ENCODE measurements at places on chromosomes 1 and 21.

DNA sequence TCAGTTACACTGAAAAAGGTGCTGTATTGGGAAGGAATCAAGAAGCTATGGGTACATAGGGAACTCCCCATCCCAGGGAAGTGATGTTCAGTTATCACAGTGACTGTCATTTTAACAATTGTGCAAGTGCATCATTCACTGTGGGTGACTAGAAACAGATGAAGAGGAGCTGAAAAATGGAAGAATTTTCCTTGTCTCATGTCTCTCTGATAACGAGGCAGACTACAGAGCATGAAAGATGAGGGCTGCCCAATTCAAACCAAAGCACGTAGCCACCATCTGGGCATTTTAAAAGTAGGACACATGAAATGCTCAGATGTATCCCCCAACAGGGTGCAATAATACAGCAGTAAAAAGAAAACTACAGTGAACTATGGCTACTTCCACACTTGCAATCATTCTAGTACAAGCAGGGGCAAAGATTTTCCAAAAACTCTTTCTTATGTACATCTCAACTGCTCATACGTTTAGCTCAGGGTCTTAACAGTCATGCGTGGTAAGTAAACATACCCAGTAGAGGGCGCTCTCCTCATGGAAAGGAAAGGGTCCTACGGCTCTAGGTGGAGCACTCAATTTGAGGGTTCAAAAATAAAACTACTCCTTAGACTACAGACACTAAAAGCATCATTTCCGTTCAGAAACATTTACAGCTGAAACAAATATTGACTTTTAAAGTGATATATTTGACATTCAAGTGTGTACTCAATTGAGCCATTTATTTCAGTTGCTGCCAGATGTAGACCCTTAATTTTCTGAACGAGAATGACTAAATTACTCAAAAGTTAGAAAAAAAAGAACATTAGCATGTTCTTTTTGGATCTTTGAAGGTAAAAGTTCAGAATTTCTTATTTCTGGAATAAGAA lies 143.2 kb downstream of the KCTD3 start:
- DNase-seq, result peak; percentile 59

DNA sequence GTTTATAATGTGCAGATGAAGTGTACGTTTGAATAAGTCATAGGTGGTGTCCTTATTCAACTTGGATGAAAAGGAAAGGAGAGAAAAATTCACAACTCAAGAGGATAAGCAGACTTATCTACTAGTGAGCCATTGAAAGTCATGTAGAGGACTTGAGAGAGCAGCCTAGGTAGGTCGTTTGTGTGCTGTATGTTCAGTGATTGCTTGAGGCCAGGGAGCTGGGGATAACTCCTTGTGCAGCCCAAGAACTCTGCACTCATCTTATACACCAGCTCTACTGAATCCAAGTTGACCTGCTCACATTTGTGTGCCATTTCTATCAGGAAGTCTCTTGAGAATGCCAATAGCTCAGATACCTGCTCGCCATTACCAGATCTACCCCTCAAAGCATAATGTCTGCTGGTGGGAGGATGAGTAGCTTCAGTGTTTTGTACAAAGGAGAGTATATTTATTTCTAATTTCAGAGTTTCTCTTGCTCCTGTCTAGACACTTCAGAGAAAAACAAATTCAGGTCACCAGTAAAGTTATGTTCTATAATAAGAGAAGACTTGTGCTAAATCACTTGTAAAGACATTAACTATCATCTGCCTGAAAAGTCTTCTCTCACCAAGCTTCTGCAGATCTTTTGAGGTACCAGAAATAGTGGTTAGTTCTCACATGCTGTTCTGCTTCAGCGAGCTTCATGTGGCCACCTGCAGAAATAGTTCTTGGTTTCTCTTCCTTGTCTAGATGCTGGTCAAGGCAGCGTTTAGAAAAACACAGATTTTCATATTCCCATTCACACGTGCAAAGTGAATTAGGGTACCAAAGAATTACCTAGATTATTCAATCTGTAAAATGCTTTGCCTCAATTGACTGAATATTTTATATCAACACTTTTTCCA lies 10.8 kb downstream of the S1PR1 start:
- DNase-seq, result no peak

- no peak for DNase-seq
Observed at GRCh38 chr1:223706077-223706973, 6.0 kb upstream of the CAPN2 start.

DNA sequence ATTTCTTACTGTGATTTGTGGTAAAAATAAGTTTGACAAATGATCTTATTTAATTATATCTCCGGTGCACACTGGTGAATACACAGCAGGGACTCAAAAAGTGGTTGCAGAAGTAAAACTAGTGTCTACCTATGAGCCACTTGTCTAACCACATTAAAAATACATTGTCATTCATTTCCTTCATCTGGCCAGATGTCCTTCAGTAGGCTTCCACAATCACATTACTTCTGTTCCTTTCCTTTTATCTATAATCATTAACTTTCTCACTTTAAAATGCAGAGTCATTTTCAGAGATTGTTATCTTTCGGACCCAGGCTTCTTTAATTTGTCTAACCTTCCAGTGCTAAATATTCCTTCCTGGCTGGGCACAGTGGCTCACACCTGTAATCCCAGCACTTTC lies 3.0 kb downstream of the RBBP5 start:
- DNase-seq, result no peak

GRCh38 chr1:64084451-64084850 lies 119.0 kb upstream of the UBE2U start:
- DNase-seq, result no peak

DNA sequence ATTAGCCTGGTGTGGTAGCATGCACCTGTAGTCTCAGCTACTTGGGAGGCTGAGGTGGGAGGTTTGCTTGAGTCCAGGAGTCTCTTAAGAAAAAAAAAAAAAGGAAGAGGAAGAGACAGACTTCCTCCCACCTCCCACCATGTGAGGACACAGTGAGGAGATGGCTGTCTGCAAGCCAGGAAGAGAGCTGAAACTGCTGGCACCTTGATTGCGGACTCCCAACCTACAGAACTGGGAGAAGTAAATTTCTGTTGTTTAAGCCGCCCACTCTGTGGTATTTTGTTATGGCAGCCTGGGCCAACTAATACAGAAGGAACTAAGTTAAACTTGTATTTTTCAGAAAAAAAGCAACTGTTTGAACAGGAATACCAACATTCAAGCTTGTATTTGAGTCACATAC lies 21.7 kb downstream of the DOP1B start:
- peak; percentile 60 for DNase-seq

DNA sequence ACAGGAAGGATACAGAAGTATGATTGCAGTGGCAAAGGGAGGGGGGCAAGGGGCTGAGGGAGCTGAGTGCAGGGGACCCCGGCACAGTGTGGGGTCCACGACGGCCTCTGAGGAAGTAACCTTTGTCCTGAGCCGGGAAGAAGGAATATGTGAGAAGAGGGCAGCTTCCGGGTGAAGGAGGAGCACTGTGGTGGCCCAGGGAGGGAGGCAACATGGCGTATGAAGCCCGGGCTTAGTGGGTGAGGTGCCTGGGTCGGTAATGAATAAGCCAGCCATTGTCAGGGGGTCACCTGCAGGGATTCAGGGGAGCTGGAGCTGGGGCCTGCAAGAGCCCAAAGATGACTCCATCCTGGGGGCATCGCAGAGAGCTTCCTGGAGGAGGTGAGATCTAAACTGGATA lies 200.4 kb downstream of the FOXD2 start:
- no peak for DNase-seq

GRCh38 chr1:59070610-59071009 lies 226.3 kb upstream of the FGGY start:
- DNase-seq, result peak; percentile 55

- no peak for DNase-seq
Observed at GRCh38 chr1:18629659-18630510, 761 bp upstream of the PAX7 start.

DNA sequence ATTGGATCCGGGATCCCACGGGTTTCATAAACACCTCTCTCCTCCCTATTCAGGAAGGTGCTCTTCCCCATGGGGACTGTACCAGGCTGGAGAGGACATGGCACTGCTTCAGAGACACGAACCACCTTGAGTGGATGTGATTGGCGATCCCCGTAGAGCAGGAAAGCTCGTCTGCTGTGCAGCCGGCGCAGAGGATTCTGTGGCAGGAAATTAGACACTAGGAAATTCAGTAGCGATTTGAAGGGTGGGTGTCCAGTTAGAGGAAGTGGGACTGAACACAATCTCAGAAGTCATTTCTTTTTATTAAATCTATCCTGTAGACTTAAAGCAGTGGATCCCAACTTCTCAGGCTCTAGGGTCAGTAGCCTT lies 767 bp downstream of the PDIK1L start:
- peak; percentile 31 for DNase-seq

- no peak for DNase-seq
Observed at GRCh38 chr1:247316590-247317197, 15.0 kb downstream of the ZNF496 start.

- DNase-seq, result no peak
Observed at GRCh38 chr1:230120289-230120920, 53.4 kb downstream of the GALNT2 start.

DNA sequence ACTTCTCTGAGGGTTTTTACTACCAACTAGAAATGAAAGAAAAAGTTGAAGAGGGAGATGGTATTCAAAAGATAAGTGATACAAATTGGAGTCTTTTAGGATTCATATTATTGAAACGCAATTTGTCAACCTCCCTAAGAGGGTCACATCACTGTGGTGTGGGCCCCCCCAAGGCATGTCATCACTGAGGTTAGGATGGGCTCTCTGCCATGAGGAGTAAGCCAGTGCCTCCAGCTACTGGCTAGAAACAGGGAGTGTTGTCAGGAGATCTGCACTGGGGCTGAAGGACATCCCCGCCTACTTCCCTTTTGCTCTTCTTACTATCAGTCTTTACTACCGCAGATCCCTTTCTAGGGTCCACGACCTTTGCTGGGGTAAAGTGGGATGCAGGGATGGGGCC lies 25.9 kb downstream of the ITSN1 start:
- no peak for DNase-seq

DNA sequence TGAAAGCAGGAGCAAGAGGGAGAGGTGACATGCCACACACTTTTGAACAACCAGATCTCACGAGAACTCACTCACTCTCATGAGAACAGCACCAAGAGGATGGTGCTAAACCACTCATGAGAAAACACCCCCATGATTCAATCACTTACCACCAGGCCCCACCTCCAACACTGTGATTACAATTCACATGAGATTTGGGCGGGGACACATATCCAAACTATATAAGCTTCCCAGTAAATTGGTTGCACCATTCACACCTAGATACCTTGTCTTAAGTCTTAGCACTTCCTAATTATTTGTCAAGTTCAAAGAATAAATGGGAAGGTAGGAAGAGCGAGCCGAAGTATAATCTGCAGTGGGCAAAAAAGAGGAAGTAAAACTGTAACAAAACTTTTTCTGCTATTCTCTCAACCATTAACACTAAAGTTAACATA lies 34.3 kb downstream of the AMY1C start:
- no peak for DNase-seq

GRCh38 chr1:47918257-47918867 lies 78.8 kb downstream of the TRABD2B start:
- DNase-seq, result no peak

DNA sequence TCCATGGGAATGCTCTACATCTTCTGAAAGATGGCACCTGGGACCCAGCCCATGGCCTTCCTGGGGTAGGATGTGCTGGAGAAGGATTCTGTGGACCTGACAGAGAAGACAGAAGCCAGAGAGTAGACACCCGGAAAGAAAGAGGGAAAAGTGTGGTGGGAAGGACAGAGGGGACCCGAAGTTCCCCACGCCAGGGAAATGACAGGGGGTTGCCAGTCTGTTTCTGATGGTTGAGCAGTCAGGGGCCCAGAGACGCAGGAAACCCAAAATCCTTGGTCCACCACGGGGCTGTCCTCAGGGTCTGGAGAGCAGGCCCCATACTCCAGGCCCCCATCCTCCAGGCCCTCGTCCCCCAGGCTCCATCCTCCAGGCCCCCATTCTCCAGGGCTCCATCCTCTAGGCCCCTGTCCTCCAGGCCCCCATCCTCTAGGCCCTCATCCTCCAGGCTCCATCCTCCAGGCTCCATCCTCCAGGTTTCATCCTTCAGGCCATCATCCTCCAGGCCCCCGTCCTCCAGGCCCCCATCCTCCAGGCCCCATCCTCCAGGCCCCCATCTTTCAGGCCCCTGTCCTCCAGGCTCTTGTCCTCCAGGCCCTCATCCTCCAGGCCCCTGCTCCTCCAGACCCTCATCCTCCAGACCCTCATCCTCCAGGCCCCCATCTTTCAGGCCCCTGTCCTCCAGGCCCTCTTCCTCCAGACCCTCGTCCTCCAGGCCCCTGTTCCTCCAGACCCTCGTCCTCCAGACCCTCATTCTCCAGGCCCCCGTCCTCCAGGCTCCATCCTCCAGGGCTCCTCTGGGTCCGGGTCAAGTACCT lies 1.0 kb upstream of the TFF2 start:
- DNase-seq, result no peak

DNA sequence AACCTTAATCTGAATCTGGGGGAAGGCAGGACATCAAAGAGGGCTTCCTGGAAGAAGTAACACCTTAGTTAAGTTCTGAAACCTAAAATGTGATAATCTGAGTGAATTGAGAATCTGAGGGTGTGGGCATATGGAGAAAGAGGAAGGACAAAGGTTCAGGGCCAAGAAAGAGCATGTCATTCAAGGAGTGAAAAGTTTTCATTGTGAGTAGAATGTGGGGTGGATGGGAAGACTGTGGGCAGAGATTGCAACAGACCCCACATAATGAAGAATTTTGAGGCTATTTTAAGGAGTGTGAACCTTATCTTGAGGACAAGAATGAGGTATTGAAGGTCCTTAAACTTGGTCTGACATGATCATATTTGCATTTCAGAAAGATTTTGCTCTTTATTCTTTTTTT lies 227.2 kb downstream of the PTGER3 start:
- DNase-seq, result peak; percentile 57

DNA sequence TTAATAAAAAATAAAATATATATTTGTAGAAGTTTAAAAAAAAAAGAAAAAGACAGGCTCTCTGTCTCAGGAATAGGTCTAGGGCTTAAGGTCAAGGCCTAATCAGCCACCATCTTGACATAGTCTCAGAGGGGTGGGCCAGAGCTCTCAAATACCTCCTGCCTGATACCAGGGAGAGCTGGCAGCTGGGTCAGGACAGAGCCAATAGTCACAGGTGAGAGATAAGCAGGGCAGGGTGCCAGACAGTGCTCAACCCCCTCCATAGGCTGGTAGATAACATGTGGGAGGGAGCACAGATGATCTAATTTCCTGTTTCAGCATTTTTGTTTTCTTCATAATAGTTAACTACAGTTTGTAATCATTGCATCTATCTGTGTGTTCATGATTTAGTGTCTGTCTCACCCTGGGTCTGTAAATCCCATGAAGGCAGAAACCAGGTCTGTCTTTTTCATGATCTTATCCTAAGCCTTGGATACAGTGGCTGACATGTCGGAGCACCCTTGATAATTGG lies 152.0 kb upstream of the GRIK3 start:
- DNase-seq, result no peak

- DNase-seq, result no peak
Observed at GRCh38 chr1:149848340-149849110, 50.8 kb upstream of the BOLA1 start.

GRCh38 chr1:217564207-217564606 lies 66.7 kb downstream of the GPATCH2 start:
- DNase-seq, result no peak

GRCh38 chr21:39064325-39065012 lies 118.8 kb downstream of the PSMG1 start:
- DNase-seq, result no peak

All from inflammatory macrophage treated with lipopolysaccharide for 1 hour (primary cell).